A549 treated with RU486 at 1 μM for 4 hours (cell line): ENCODE measurements at places on chromosomes 13 and 19. TPM values are rescaled to one million over a fixed set of nuclear protein-coding genes. Genes with fewer than 3 reads are reported as not detected.

The SIGLEC12 gene
- total RNA-seq = not detected in 5 replicates

The S1PR2 gene
- 0.96 to 1.2 TPM (median 1.2 TPM) in 5 replicates for total RNA-seq

The KLK14 gene
- 0.16 to 0.92 TPM (median 0.39 TPM) in 5 replicates for total RNA-seq

The LGALS4 gene
- total RNA-seq = 0.30 to 1.8 TPM (median 0.78 TPM) in 5 replicates

The CEACAM4 gene
- total RNA-seq = not detected in 5 replicates

The C1QTNF9 gene
- total RNA-seq = not detected in 5 replicates

The CD177 gene
- total RNA-seq = 0.08 to 0.59 TPM (median 0.16 TPM) in 5 replicates

The ZNF426 gene
- total RNA-seq = 0.85 to 1.7 TPM (median 1.1 TPM) in 5 replicates

The FOSB gene
- total RNA-seq = 14.6 to 21.8 TPM (median 17.2 TPM) in 5 replicates

The GIPR gene
- 2.3 to 3.8 TPM (median 2.6 TPM) in 5 replicates for total RNA-seq

The POU2F2 gene
- total RNA-seq = 0.28 to 0.62 TPM (median 0.47 TPM) in 5 replicates

The ZNF90 gene
- not detected in 5 replicates for total RNA-seq

The TNNI3 gene
- total RNA-seq = 6.5 to 8.7 TPM (median 7.6 TPM) in 5 replicates

The PLIN5 gene
- 0.06 to 0.22 TPM (median 0.09 TPM) in 3 of 5 replicates, not detected in the others for total RNA-seq

The EVI5L gene
- 0.97 to 1.7 TPM (median 1.5 TPM) in 5 replicates for total RNA-seq

The TMC4 gene
- total RNA-seq = 0.98 to 2.3 TPM (median 1.2 TPM) in 5 replicates

The CPT1C gene
- 11.6 to 14.1 TPM (median 12.2 TPM) in 5 replicates for total RNA-seq

The PPM1N gene
- total RNA-seq = 6.2 to 8.0 TPM (median 7.0 TPM) in 5 replicates

The ERCC1 gene
- total RNA-seq = 129 to 169 TPM (median 150 TPM) in 5 replicates

The SPACA4 gene
- not detected in 5 replicates for total RNA-seq

The IL4I1 gene
- 0.59 to 1.8 TPM (median 0.79 TPM) in 5 replicates for total RNA-seq

The GYS1 gene
- 16.4 to 21.4 TPM (median 17.5 TPM) in 5 replicates for total RNA-seq

The KLHL1 gene
- total RNA-seq = not detected in 5 replicates

The IL27RA gene
- 9.2 to 10.6 TPM (median 9.8 TPM) in 5 replicates for total RNA-seq

The BRSK1 gene
- 2.8 to 5.2 TPM (median 3.7 TPM) in 5 replicates for total RNA-seq

The HPN gene
- total RNA-seq = 0.10 to 0.34 TPM (median 0.24 TPM) in 5 replicates

The IGFL1 gene
- 2.2 to 3.1 TPM (median 2.6 TPM) in 5 replicates for total RNA-seq

The FCHO1 gene
- total RNA-seq = 16.6 to 20.5 TPM (median 19.1 TPM) in 5 replicates

The WDR87 gene
- not detected in 5 replicates for total RNA-seq

The KCNK6 gene
- total RNA-seq = 4.3 to 6.0 TPM (median 5.1 TPM) in 5 replicates

The SAMD4B gene
- 108 to 185 TPM (median 171 TPM) in 5 replicates for total RNA-seq

The ADM5 gene
- 3.9 to 6.9 TPM (median 5.9 TPM) in 5 replicates for total RNA-seq

The IRF2BP1 gene
- total RNA-seq = 21.6 to 38.9 TPM (median 35.1 TPM) in 5 replicates

The NAT14 gene
- 35.9 to 69.5 TPM (median 57.9 TPM) in 5 replicates for total RNA-seq

The ADGRE2 gene
- 0.39 to 1.0 TPM (median 0.65 TPM) in 5 replicates for total RNA-seq

The KCTD12 gene
- total RNA-seq = 1.0 to 2.4 TPM (median 2.0 TPM) in 5 replicates

The MYO1F gene
- 0.25 to 0.65 TPM (median 0.32 TPM) in 5 replicates for total RNA-seq

The CACNG8 gene
- 0.69 to 1.5 TPM (median 1.3 TPM) in 5 replicates for total RNA-seq

The SOHLH2 gene
- not detected in 5 replicates for total RNA-seq

The PRODH2 gene
- total RNA-seq = 0.18 to 0.61 TPM (median 0.44 TPM) in 5 replicates

The PTH2 gene
- not detected in 5 replicates for total RNA-seq

The SBNO2 gene
- 27.5 to 47.3 TPM (median 43.9 TPM) in 5 replicates for total RNA-seq

The IZUMO1 gene
- not detected in 5 replicates for total RNA-seq

The DCT gene
- total RNA-seq = not detected in 5 replicates

The SLC6A16 gene
- total RNA-seq = 0.90 to 1.8 TPM (median 1.3 TPM) in 5 replicates

The CKM gene
- not detected in 5 replicates for total RNA-seq

The SSC5D gene
- total RNA-seq = 0.54 to 1.2 TPM (median 0.95 TPM) in 5 replicates

The KLK15 gene
- not detected in 5 replicates for total RNA-seq
